ENCODE measurements at places on chromosomes 13 and 19.
A peak's percentile ranks its signal among the peaks of the same experiment; 100 is the strongest.

DNA sequence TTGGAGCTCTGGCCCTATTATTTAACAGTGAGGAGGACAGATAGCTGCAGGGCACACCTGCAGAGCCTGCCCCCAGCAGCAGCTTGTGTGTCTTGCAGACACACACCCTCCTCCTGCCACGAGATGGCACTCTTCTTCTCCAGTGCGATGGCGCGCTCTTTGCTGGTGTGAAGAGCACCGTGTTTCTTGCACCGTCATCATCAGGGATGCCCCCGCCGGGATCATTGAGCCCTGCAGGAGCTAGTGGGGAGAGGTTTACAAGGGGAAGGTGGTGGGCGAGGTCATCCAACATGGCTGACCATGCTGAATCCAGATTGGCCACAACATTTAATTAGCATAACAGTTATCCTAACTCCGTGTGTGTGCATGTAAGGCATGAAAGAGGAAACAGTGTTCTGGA lies 105.6 kb downstream of the RAB20 start:
- DNase-seq: peak; percentile 94

DNA sequence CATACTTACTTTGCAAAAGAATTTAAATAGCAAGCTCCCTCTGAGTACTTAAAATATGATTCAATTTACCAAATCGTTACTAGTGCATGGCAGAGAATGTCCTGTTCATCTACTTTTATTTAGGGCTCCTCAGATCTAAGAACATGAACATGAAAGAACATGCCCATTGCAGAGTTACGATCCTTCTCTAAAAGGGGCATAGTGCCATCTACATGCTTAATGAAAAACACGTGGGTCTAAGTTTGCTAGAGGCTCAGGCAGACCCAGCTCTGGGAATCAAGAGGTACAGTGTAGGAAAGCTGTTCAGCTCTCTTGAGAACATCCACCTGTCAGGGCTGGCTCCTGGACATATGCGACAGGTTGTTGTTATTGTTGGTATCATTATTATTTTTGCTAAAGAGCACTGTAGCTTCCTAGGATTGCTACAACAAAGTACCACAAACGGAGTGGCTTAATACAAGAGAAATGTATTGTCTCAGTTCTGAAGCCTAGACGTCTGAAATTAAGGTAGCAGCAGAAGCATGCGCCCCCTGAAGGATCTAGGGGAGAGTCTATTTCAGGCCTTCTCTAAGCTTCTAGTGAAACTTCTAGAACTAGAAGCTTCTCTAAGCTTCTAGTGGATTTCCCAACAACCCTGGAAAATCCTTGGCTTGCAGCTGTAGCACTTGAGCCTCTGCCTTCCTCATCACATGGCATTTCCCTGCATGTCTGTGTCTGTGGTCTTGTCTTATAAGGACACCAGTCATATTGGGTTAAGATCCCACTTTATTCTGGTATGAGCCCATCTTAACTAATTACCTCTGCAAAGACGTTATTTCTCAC lies 133.9 kb downstream of the DCT start:
- peak; percentile 47 for DNase-seq

DNA sequence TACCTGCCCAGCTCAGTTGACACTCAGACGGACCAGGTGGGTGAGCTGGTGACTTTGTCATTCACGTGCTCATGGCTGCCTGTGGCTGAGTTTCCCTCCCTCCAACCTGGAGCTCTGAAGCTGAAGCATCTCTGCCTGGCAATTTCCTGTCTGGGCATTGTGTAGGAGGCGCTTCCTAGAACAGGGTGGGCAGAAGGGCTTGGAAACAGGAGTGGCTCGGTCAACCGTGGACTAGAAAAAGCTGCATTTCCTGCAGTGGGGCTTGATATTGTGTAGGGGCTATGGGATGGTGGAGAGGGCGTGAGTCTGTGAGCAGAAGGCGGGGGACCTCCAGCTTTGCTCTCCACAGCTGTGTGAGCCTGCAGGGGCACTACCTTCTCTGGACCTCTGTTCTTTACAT lies 278.3 kb downstream of the TEX29 start:
- no peak for DNase-seq

DNA sequence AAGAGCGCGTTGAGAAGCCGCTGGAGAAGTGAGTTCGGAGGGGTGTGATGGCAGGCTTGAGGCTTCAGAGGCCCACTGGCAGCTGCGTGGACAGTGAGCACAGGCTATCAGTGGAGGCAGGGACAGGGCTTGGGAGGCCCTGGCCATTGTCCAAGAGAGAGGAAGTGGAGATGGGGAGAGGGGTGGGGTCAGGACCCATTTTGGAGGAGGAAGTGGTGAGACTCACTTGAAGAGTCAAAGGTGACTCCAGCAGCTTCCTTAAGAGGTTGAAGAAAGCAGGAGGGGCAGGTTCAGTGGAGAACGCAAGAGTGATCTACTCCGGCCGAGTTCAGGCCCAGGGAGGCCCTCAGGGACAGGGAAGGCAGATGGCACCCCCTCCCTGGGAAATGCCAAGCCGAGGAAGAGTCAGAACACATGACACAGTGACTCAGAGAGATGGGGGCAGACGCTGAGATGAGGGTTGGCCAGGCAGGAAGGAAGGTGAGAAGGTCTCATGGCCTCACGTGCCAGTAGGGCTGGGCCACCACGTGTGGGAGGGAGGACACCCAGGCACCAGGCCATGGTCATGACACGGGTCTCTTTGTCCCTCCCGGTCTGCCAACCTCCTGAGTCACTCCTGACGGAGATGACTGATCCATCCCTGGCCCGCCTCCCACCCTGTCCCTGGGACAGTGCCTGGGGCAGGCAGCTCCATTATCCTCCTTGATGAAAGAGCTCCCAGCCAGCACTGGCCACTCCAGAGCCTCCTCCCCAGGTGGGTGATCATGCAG lies 10.1 kb upstream of the CD22 start:
- no peak for DNase-seq

GRCh38 chr13:28131646-28132045 lies 6.7 kb upstream of the PAN3 start:
- DNase-seq: no peak

DNA sequence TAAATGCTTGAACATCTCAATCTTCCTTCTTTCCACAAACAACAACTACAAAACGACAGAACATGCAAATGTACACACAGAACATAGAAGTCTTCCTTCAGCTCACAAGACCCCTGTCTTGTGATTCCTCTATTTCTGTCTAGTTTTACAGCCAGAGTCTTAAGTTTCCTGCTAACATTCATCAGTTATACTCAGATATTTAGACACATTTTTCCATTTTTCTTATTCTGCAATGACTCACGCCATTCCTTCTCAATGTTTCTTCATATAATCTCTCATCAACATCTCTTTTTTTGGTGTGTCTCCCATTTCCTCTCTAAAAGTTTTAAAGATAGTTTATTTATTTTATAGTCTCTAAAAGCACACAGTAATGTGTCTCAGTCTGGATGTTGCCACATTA lies 1872.9 kb upstream of the PCDH20 start:
- DNase-seq: no peak

DNA sequence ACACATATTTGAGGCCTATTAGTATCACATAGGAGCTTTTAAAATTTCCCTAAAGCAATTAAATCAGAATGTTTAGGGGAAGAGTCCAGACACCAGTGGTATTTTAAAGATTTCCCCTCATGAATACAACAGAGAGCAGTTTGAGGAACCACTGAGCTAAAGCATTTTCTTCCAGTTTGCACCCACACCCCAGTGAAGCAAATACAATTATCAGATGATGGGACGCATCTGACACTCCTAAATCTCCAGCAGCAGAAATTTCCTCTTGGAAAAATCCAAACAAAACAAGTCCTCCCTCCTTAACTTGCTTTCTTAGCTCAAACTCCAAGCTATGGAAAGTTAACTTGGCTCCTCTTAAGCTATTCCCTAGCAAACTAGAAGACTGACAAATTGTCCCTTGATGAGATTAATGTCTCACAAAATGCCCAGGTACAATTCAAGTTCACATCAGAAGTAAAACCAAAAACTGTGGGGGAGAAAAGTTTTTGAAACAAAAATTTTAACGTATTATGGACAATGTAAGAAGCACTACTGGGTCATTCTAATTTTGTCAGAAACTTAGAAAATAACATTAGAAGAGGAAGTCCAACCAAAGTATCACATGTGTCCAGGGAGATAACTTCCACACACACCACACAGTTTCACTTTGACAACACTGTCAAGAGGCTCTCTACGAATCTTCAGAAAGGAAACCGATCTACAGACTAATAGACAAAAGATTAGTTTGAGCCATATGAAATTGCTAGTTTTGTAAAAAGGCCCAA lies 74.1 kb downstream of the ABCC4 start:
- DNase-seq: peak; percentile 61

GRCh38 chr13:45331123-45331619 lies 9.8 kb downstream of the TPT1 start:
- peak; percentile 46 for DNase-seq

- DNase-seq: no peak
Observed at GRCh38 chr13:26412936-26413716, 144.4 kb upstream of the WASF3 start.
